ENCODE measurements at places on chromosomes 3 and 15. TPM values are rescaled to one million over a fixed set of nuclear protein-coding genes. Genes with fewer than 3 reads are reported as not detected.

RBMS3 gene
- 2.5 TPM for total RNA-seq

- peaks cover 39% of the 10 kb centered on the region for H3K36me3 ChIP-seq
- no peaks in the 10 kb centered on the region for H3K27me3 ChIP-seq
- peak overlapping the region; percentile 23 for H3K27ac ChIP-seq
- DNase-seq, result no peak
- peaks cover 25% of the 10 kb centered on the region for H3K4me1 ChIP-seq
These were observed 21.6 kb downstream of the MTHFS start for GRCh38 chr15:79875213-79875612.

GRCh38 chr3:46677411-46677726 is 16.1 kb downstream of the ALS2CL start:
- H3K27me3 ChIP-seq, result no peaks in the 10 kb centered on the region
- no peak overlapping the region for H3K27ac ChIP-seq
- no peaks in the 10 kb centered on the region for H3K4me1 ChIP-seq
- H3K4me3 ChIP-seq, result no peak overlapping the region
- H3K36me3 ChIP-seq, result no peaks in the 10 kb centered on the region

DNA sequence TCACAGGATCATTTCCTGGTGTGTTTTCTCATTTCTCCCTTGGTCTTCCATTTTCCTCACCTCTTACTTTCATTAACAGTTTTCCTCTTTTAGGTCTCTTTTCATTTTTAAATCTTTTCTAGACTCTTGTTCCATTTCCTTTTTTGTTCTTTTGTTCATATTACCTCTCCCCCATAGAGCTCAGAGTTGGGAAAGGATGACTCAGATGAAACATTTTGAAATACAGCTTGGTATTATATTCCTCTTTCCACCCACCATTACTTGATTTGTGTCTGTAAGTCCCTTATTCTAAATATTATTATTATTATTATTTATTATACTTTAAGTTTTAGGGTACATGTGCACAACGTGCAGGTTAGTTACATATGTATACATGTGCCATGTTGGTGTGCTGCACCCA is 153.1 kb downstream of the VGLL3 start:
- no peak for DNase-seq
- H3K36me3 ChIP-seq, result no peaks in the 10 kb centered on the region
- H3K4me1 ChIP-seq, result no peaks in the 10 kb centered on the region
- no peak overlapping the region for H3K4me3 ChIP-seq
- peak overlapping the region; percentile 30 for H3K27ac ChIP-seq

ZNF385D gene
- total RNA-seq, result not detected

NEO1 gene
- total RNA-seq, result 7.0 TPM

GRCh38 chr15:90683371-90683770 is 33.8 kb upstream of the BLM start:
- no peak for DNase-seq
- peaks cover 7% of the 10 kb centered on the region for H3K27me3 ChIP-seq
- H3K4me1 ChIP-seq, result peaks cover 73% of the 10 kb centered on the region

GRCh38 chr15:71600237-71600636 is 210.1 kb upstream of the NR2E3 start:
- H3K27me3 ChIP-seq, result peaks cover under 1% of the 10 kb centered on the region
- no peaks in the 10 kb centered on the region for H3K4me1 ChIP-seq
- no peak overlapping the region for H3K27ac ChIP-seq
